Stimulated activated CD4-positive, alpha-beta T cell treated with anti-CD3 and anti-CD28 coated beads, Interleukin-4, amount 100 ng/mL, for 48 hours (primary cell): ENCODE measurements at places on chromosomes 3 and 15.

DNA sequence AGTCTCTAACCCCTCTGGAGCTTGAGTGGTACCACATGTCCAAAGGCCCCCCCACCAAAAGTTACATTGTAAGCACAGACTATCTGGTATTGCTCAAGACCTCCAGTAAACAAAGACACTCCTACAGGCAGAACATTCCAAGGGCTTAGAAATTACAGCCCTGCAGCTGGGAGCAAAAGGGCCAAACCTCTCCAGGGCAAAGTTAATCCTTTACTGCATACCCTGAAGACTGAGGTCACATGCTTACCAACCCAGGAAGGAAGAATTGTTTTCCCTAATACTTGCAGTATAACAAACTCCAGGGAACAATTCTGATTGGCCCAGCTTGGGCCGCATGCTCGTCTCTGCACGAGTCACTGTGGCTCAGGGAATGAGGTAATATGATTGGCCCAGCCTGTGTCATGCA lies 266.1 kb upstream of the NR2F2 start:
- no peak for DNase-seq

DNA sequence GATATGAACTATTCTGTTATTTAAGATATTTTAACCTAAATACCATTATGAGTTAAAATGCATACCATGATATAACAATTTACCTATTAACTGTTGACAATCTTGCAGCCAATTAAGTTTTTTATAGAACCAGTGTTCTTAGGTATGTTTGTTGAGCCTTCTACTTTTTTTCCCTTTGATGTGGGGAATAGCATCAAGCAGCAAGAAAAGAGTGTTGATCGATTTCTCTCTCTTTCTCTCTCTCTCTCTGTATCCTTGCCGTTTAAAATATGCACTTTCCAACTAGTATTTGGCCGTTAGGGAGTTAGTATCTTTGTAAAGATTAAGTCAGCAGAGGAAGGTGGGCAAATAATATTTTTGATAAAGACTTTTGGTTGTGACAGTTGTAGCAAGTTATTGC lies 5.9 kb downstream of the CHD2 start:
- no peak for DNase-seq

- no peak for DNase-seq
These were observed 923 bp downstream of the SIAH2 start for GRCh38 chr3:150761831-150762661.

DNA sequence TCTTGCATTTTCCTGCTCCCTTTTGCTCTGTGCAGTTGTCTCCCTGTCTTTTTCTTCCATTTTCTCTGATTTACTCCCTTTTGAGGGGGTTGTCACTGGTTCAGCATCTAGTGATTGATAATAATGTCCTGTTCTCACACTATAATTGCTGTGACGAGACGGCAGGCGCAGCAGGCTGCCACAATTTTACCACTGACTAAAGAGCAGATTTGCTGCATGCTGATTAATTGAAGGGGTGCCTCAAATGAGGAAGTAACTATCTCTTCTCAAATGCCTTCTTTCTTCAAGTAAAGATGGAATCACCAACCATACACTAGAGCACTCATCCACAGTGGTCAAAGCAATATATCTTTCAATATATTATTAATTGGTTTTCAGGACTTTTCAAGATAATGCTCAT lies 219.3 kb downstream of the CBLB start:
- DNase-seq: no peak

GRCh38 chr3:71524672-71525071 lies 58.9 kb downstream of the FOXP1 start:
- no peak for DNase-seq

DNA sequence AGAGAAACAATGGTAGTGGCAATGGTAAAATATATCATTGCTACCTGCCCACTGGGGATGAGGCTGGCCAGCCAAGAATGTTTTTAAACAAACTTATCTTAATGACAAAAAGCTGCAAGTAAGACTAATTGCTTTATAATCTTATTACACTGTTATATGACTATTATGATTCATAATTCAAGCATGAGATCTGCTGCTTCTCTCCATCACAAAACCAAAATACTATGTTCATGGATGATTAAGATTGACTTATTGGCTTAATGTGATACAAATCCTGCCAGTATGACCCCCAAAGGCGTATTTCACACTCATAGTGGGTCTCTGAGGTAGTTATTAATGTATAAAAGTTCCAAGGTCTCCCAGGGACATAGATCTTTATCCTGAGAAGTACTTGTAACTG lies 52.6 kb downstream of the FBN1 start:
- DNase-seq: no peak

DNA sequence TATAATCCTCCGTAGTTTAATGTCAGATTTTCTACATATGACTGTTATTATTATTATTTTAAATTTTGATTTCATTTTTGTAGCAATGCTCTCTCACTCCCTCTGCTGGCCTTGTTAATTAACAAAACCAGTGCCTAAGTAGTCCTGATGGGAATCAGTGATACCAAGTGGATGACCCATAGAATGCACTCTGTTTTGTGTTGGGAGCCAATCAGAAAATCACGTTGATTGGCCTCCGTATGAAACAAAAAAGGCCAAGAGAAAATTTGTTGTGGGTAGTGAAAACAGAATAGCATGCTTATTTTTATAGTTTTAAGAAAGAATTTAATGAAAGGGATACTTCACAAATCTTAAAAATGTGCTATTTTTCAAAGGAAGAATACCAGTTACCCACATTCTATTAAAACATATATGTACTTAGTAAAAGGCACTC lies 34.4 kb upstream of the MEIS2 start:
- DNase-seq: no peak

- no peak for DNase-seq
These were observed 218.6 kb downstream of the GREM1 start for GRCh38 chr15:32936283-32936918.

GRCh38 chr15:46059921-46060594 lies 425.2 kb downstream of the SQOR start:
- no peak for DNase-seq

DNA sequence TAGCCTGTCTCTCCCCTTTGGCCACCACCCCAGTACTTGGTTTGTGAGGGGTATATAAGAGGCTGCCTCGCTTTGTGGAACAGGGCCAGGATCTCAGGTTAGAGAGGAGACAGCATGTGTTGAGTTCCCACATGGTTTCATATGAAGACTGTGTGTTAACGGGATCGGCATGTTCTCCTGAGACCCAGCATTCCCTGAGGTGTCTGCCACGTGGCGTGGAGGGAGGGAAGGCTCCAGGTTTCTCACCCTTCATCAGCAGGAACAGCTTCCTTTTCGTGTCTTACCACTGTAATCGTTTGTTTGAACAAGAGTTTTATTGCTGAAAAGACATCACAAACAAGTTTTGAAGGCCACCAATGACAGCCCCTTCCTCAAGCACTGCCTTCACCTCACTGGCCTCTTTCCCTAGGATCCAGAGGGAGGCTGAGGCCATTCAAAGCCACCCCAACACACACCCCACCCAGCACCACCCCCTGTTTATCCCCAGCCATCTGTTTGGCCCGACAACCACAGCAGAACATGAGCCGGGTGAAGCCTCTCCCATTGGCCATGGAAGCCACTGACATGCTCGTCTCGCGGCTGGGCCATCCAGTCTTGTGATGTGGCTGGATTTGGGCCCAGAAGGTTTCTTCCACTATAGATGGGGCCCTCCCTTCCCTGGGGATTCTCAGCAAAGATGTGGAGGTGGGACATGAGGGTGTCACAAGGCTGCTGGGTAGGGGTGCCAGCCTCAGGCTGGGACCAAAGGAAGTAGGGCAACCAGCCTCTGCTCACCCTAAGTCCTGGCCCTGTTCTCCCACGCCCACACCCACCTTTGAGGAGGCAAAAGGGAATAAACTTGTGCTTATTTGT lies 10.0 kb downstream of the BHLHE40 start:
- DNase-seq: no peak

GRCh38 chr15:51229907-51230330 lies 108.5 kb downstream of the CYP19A1 start:
- DNase-seq: no peak

GRCh38 chr15:83205725-83206324 lies 1.8 kb downstream of the HDGFL3 start:
- DNase-seq: no peak

DNA sequence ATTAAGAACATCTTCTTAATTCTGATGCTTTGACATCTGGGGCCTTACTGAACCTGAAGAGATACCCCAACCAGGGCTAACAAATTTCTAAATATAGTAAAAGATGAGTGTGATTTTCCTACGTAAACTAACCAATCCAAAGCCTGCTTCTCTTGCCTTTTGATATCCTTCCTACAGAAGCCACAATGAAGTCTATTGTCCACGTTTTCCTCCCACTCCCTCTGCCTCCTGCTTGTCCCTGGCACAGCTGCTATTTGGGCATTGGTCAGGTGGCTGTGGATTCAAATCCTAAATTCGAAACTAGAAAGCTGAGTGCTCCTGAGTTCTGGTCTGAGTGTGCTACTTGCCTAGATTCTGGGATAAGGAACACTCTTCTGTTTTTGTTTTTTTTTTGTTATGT lies 17.4 kb upstream of the MKRN3 start:
- DNase-seq: no peak

- DNase-seq: no peak
These were observed 148.5 kb upstream of the HACD2 start for GRCh38 chr3:123733341-123733740.

GRCh38 chr15:76470691-76471090 lies 134.1 kb downstream of the ISL2 start:
- DNase-seq: no peak

GRCh38 chr3:169453256-169454059 lies 210.1 kb downstream of the MECOM start:
- DNase-seq: no peak

DNA sequence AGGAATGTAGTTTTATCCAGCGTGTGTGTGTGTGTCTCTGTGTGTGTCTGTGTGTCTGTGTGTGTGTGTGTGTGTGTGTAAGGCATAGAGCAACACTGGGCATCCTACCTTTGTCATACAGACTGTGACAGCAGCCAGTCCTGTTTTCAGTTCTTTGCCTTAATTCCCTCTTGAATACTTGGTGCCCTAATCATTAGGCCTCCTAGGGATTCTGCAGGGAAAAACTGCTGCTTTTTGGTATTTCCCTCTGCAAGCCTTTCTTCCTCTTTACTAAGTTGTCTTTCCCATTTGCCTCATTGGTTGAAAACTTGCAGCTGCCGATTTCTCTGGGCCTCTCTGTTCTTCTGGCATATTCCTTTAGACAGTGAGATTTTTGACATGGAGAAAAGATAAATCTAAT lies 9.2 kb downstream of the SLC25A36 start:
- no peak for DNase-seq

- no peak for DNase-seq
These were observed 9.9 kb downstream of the ACAD9 start for GRCh38 chr3:128889139-128889894.

- DNase-seq: no peak
These were observed 12.1 kb downstream of the NBEAL2 start for GRCh38 chr3:46991406-46992165.

DNA sequence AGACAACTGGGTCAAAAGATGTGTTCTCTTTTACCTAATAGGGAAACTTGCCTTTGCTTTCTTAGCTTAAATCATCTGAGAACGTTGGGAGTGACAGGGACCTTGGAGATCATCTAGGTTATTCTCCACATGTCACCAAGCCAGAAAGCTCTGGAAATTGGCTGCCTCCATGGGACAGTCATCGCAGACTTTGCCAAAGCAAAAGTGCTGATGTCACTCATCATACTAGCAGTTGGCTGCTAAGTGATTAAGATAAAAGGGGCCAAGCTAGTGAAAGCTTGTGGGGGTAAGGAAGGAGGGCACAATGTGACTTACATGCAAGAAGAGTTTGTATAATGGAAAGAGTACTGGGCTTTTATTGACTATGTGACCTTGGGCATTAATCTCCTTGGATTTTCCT lies 198.0 kb upstream of the PFN2 start:
- no peak for DNase-seq

- no peak for DNase-seq
These were observed 4.8 kb downstream of the TBC1D5 start for GRCh38 chr3:17737591-17737990.

DNA sequence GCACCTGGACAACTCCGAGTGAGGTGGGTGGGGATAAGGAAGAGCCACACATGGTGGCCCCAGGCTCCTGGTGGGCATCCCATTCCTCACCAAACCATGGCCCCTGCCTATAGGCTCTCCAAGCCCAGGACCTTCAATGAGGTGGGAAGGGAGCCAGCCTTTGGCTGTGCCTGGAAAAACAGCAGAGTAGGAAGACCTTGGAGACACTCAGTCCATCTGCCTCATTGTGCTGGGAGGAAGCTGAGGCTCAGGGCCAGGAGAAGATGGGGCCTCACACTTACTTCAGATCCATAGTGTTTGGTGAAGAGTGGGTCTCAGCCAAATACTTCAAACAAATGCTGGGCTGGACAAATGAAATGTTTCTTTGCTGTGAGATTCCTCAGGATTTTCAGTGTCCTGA lies 47.4 kb upstream of the APEH start:
- no peak for DNase-seq

DNA sequence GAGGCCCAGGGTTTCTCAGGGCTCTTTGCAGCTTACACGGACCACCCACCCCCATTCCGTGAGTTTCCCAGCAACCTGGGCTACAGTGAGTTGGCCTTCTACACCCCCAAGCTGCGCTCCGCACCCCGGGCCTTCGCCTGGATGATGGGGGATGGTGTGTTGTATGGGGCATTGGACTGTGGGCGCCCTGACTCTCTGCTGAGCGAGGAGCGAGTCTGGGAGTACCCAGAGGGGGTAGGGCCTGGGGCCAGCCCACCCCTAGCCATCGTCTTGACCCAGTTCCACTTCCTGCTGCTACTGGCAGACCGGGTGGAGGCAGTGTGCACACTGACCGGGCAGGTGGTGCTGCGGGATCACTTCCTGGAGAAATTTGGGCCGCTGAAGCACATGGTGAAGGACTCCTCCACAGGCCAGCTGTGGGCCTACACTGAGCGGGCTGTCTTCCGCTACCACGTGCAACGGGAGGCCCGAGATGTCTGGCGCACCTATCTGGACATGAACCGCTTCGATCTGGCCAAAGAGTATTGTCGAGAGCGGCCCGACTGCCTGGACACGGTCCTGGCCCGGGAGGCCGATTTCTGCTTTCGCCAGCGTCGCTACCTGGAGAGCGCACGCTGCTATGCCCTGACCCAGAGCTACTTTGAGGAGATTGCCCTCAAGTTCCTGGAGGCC lies 5.4 kb downstream of the VPS18 start:
- no peak for DNase-seq

DNA sequence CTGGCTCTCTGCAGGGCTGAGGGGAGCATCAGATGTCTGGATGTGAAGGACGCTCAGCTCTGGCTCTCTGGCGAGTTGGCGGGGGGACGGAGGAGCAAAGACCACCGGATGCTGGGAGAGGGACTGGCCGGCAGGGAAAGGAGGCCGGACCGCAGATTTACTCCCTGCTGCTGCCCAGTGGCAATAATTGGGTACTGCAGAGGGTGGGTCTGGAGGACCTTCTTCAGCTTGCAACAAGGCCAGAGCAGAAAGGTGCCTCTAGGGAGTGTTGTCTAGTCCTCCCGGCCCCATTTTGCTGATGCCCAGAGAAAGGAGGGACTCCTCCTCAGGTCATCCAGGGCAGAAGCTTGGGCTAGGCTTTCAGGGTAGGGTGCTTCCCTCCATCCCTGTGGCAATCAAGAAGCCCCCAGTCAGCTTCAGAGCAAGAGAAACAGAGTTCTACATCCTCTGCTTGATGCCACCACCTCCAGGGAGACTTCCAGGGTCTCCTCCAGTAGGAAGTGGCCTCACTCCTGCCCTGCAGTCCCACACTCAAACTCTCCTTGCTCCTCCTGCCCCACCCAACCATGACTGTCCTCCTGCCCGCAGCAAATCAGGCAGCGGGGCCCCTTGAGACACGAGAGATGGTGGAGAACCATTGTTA lies 20.3 kb upstream of the CSPG4 start:
- peak; percentile 47 for DNase-seq
